ENCODE measurements at places on chromosomes 16 and 17. TPM values are rescaled to one million over a fixed set of nuclear protein-coding genes. Genes with fewer than 3 reads are reported as not detected.

The TMC7 gene
- 2.8 TPM for total RNA-seq

The CDR2L gene
- total RNA-seq = 8.5 TPM

The CCL1 gene
- not detected for total RNA-seq

The CD79B gene
- 3.1 TPM for total RNA-seq

The WNK4 gene
- total RNA-seq = 0.19 TPM

The RDM1 gene
- not detected for total RNA-seq

The C17orf50 gene
- not detected for total RNA-seq

The LRRC46 gene
- total RNA-seq = not detected

The CLEC3A gene
- total RNA-seq = not detected

The MSLN gene
- total RNA-seq = not detected

The SLC16A11 gene
- total RNA-seq = 2.1 TPM

The MYH10 gene
- total RNA-seq = 51.7 TPM

The ADCY7 gene
- total RNA-seq = 42.3 TPM

The CHD9NB gene
- 0.38 TPM for total RNA-seq

The RGS9 gene
- total RNA-seq = 4.0 TPM

The ABCA8 gene
- 81.0 TPM for total RNA-seq

The ASGR1 gene
- 2.4 TPM for total RNA-seq

The CD300E gene
- total RNA-seq = 1.1 TPM

The KRTAP1-5 gene
- total RNA-seq = not detected

The MT4 gene
- total RNA-seq = not detected

The RNF112 gene
- total RNA-seq = 7.5 TPM

The PRR35 gene
- total RNA-seq = not detected

The MEIOB gene
- total RNA-seq = not detected

The CD7 gene
- total RNA-seq = 1.8 TPM

The ZNF785 gene
- 4.9 TPM for total RNA-seq

The MYH13 gene
- total RNA-seq = not detected

The DNAH9 gene
- 4.4 TPM for total RNA-seq

The GABARAPL2 gene
- total RNA-seq = 99.1 TPM

The CA5A gene
- total RNA-seq = not detected

The GGA3 gene
- 23.6 TPM for total RNA-seq

The FBXW10 gene
- not detected for total RNA-seq

The HOXB1 gene
- not detected for total RNA-seq

The NUBP1 gene
- total RNA-seq = 25.2 TPM

The NDE1 gene
- total RNA-seq = 25.6 TPM

The HOXB8 gene
- total RNA-seq = not detected

The NPB gene
- total RNA-seq = 0.22 TPM

The ABCC1 gene
- total RNA-seq = 20.9 TPM

The KCNH6 gene
- total RNA-seq = not detected

The KRT24 gene
- not detected for total RNA-seq

The GP1BA gene
- total RNA-seq = not detected

The DOC2B gene
- 45.6 TPM for total RNA-seq

The C17orf100 gene
- not detected for total RNA-seq

The RNPS1 gene
- 127 TPM for total RNA-seq

The ALOX15B gene
- total RNA-seq = 4.9 TPM

The RNF227 gene
- 3.5 TPM for total RNA-seq

The TSPAN10 gene
- total RNA-seq = 2.4 TPM
